CD4-positive, alpha-beta T cell treated with Interferon gamma for 1 hour (primary cell): ENCODE measurements at places on chromosomes 2 and 18.

DNA sequence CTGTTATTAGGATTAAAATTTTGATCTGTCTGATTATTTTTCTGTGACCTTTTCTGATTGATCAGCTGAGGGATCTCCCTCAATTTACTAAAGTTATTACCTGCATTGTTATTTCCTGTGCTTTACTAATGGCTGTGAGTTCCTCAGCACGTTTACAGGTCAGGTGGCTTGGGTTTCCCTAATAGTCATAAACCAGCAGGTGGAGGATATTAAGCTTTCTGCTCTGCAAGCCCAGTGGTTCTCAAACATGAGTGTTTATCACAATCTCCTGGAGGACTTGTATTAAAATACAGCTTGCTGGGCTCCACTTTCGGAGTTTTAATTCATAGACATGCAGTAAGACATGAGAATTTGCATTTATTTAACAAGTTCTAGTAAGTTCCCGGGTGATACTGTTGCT, 22.4 kb upstream of the UGP2 start:
- no peak for DNase-seq

GRCh38 chr2:29583548-29584156, 337.7 kb downstream of the ALK start:
- DNase-seq: no peak

- no peak for DNase-seq
Observed at GRCh38 chr2:37689751-37690150, 18.3 kb upstream of the CDC42EP3 start.

- DNase-seq: no peak
Observed at GRCh38 chr2:217870528-217871011, 132.2 kb downstream of the TNS1 start.

DNA sequence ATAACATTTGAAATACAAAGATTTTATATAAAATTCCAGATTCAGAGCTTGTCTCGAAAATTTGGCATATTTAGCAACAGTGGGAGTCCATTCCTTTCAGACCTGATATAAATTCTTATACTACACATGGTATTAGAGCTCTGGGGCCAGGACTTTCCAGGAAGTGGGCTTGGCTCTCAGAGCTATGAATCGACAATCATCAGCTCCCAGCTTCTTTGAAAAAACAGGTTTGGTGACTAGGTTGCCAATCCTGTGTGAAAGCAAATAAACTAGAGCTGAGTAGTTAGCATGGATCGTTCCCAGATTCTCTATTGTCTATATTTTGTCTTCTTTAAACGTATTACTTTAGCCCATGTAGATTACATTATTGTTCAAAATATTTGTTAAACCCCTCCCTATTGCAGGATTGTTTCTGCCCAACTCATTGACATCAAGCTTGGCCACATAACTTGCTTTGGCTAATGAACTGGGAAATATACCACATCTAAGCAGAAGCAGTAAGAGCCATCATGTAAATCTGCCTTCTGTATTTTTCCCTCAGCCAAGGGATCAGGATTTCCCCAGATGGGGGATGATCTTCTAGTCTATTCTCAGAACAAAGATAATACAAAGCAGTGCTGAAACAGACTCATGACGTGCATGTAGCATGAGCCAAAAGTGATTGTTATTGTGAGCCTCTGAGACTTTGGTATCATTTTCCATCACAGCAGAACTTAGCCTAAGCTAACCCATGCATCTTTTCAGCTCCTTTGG, 105.4 kb downstream of the KCNH7 start:
- no peak for DNase-seq

GRCh38 chr2:194765723-194766122, 891.3 kb upstream of the SLC39A10 start:
- DNase-seq: no peak

GRCh38 chr2:99727199-99727598, 237.4 kb upstream of the REV1 start:
- DNase-seq: no peak

DNA sequence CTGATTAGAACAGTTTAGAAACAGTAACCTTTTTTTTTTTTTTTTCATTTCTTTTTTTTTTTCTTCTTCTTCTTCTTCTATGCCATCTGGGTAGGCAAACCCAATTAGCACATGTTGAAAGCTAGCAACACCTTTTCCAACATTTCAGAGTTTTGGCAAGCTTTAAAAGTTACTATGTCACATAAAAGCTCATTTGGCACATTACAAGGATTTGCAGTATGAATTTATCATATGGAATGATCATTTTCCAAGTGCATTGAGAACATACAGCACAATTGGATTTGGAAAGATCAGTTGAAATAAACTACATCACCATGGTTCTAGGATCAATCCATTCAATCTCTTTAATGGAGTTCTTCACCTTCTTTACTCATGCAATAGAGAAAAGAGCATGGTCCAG, 847.0 kb downstream of the LRRTM4 start:
- DNase-seq: no peak

DNA sequence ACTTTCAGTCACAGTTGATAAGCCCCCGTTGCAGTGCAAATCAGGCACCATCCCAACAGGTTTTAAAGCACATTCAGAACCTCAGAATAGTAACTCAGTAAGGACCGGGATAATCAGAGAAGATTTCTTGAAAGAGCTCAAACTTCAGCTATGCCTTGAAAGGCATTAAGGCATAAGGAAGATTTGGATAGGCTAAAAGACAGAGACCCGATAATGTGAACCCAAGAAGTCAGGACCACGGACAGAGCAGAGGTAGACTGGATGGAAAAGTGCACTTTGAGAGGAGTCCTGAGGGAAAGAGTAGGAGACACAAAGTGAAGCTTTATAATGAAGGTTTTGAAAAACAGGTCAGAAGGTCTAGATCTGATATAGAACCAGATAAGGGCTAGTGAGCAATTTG, 36.9 kb upstream of the KLF7 start:
- DNase-seq: no peak

DNA sequence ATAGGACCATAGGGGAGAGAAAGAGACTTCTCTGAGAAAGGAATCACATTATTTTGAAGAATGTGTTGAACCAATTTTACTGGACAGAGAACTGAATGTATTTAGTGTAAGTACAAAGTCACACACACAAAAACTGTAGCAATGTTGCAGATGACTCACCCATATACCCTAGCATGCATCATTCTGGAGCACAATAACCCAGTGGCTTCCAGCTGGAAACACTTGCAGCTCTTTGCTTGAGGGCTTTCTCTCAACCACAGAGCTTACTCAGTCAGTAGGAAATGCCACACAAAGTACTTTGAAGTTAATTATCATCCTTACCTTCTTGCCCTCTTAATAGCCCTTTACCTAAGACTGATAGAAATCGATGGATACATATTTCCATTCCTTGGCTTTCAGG, 760.0 kb upstream of the FSHR start:
- DNase-seq: no peak

DNA sequence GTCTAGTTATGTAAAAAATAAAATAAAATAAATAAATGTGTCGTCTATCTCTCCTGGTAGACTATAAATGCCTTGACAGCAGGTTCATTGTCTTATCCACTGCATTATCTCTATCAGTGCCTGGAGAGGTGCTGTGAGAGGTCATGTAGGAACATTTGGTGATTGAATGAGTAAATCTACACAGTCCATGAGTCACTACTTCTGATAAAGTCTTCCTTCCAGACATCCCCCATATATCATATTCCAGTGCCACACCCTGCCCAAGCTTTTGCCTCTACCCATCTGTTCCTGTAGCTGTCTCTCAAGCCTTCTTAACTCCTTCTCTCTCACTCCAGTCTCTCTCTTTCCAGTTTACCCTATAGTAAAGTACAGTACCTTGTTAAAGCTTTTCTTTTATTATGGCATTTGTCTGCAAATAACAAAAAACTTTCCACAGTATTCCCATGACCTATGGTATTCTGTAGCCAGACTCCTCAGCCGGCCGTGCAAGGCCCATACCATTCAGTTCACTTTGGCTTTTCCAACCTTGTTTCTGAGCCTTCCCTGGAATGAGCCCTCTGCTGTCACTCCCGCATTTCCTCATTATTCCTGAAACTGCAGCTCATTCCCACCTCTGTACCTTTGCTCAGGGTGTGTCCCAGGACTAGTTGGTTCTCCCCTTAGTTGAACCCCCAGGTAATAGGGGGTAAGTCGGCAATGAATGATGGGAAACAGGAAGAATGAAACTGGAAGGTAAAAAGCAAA, 37.5 kb downstream of the ANXA4 start:
- no peak for DNase-seq

- DNase-seq: no peak
Observed at GRCh38 chr2:235291461-235291860, 202.4 kb upstream of the AGAP1 start.

- no peak for DNase-seq
Observed at GRCh38 chr2:200786423-200786822, 25.3 kb upstream of the BZW1 start.

GRCh38 chr18:63183378-63183777, 136.2 kb downstream of the BCL2 start:
- no peak for DNase-seq

- DNase-seq: no peak
Observed at GRCh38 chr2:198077477-198077876, 273.1 kb downstream of the PLCL1 start.

- DNase-seq: peak; percentile 52
Observed at GRCh38 chr2:54572636-54573536, 116.8 kb downstream of the SPTBN1 start.

GRCh38 chr18:74171910-74172606, 23.7 kb downstream of the TIMM21 start:
- no peak for DNase-seq

GRCh38 chr2:69518841-69519240, 81.6 kb upstream of the NFU1 start:
- no peak for DNase-seq

DNA sequence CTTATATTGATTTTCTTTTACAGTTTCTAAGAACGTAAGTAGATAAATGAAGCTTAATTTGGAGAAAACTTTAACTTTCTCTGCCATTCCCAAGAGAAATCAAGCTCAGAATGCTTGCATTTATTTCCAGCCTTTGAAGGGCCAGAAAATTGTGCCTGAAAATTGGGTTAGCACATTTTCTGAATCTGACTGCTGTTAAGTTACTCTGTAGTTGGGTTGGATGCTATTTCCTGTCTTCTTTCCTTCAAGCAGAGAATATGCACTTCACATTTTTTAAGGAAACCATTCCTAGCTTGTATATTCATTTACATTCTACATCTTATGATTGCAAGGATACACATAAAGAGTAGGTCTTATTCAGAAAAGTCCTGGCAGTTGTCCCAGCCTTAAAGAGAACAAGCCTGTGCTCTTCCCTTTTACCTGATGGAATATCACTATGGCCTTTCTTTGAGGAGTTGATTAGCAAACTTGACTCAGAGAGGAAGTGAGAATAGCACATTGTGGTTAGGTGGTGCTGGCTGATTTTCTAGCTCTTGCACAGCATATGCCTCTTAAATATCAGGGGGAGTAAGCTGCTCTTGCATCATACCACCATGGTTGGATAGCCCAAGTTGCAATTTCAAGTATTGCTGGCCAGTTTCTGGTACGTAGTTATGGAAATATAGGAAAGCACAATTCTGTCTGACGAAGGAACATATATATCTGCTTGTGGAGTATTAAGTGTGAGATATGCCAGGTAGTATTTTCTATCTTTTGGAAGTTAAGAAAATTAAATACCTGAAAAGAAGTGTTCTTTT, 133.7 kb downstream of the COMMD1 start:
- DNase-seq: peak; percentile 20

DNA sequence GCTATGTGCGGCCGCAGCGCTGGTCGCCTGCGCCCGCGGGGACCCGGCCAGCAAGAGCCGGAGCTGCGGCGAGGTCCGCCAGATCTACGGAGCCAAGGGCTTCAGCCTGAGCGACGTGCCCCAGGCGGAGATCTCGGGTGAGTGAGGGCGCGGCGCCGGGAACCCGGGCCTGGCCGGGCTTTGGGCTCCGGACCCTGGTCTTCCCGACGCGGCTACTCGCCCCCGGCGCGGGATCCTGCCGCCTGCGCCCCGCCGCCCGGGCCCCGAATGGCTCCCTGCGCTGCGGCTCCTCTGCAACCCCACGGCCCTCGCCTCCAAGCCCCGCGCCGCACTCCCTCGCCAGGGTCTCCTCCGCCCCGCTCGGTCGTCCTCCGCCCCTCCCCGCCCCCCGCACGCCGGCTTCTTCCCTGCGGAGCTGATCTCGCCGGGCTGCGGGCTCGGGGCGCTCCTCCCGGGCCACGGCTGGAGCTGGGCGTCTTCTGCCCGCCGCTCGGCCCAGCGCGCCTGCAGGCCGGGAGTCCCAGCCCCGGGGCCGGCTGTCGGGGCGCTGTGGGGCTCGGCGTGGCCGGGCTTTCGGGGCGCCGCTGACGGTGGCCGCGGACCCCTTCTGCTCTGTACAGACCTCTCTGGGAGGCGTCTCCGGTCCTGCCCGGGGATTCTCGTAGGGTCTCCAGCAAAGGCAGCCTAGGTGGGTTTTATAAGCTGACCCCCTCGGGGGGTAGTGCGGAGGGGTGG, 652 bp downstream of the GPC1 start:
- DNase-seq: no peak

DNA sequence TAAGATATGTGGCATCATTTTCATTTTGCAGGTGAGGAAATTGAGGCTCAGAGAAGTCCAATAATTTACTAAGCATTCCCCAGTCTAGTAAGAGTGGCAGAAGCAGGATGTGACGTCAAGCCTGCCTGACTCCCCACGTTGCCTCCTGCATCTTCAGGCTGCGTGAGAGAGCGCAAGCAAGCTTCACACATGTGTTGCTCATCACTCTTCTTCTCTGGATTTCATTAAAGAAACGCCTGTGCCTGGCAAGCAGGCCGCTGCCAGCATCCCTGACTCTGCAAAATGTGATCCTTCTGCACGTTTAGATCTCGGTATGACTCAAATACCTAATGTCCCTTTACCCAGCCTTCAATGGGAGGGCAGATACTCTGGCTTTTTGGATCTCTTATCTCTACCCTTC, 96.8 kb downstream of the PRKCE start:
- DNase-seq: no peak

GRCh38 chr18:78731398-78732032, 248.1 kb upstream of the SALL3 start:
- no peak for DNase-seq

- no peak for DNase-seq
Observed at GRCh38 chr2:129765326-129765677, 214.2 kb upstream of the RAB6C start.

DNA sequence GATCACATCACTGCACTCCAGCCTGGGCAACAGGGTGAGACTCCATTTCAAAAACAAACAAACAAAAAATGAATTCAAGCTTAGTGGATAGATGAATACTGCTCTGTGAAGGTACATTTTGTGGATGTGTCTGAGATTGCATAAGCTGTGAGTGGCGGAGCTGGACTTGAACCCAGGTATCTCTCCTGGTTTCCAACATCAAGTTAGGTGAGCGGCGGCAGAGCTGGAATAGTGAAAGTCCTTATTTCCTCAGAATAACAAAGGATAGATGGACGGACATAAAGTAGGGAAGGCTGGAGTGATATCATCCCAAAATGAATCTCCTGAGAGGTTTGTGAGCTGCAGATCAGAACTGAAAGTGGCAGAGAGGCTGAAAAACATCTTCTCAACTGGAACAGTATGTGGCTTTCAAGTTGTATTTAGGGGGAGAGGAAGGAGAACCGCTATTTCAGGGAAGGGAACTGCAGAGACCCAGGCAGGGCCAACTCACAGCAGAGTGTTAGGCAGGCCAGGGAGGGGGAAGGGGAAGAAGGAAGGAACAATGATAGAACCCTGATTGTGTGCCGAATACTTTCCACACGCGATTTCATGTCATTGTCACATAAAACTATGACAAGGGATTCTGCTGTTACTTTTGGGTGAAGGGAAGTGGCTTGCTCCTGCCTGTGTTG, 106.2 kb downstream of the LPIN1 start:
- no peak for DNase-seq

GRCh38 chr18:22337306-22337705, 80.4 kb downstream of the CTAGE1 start:
- DNase-seq: no peak
